ENCODE measurements at places on chromosomes 6 and 20.

- no peak for DNase-seq
These were observed 46.8 kb downstream of the MAP7 start for GRCh38 chr6:136503303-136504029.

DNA sequence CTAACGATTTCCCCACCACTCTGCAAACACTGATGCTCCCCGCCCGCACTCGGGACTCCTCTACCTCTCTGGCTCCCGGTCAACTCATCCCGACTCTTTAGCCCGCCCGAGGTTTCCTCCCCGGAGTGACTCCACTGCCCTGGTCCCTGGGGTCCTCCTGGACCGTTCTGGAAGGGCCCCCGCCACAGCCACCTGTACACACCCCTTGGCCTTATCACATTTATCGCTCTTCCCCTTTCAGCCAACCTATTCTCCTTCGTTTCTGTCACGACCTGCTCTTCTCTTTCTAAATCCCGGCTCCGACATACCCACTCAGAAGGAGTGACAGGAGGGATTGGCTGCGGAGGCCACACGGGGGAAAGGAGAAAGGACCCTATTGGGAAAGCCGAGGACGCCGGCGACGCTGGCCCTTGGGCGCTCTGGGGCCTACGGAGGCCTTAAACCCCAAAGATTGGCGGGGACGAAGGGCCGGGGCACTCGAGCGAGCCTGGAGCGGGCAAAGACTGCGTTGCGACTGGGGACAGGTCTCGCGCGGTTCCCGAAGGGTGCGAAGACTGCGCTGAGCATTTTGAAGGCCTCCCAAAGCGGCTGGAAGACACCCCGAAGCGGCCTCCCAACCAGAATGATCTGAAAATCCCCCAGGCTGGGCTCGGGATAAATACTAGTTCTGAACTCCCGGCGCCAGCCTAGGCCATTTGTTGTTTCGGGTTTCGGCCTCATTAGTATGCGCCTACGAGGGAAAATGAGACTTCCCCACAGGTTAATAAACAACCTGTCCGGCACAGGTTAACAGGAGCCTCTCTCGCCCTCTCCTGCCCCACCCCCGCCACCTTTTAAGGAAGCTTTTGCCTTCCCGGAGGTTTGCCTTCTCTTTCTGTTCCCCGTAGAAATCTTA, 9.2 kb downstream of the SIM1 start:
- DNase-seq, result no peak

DNA sequence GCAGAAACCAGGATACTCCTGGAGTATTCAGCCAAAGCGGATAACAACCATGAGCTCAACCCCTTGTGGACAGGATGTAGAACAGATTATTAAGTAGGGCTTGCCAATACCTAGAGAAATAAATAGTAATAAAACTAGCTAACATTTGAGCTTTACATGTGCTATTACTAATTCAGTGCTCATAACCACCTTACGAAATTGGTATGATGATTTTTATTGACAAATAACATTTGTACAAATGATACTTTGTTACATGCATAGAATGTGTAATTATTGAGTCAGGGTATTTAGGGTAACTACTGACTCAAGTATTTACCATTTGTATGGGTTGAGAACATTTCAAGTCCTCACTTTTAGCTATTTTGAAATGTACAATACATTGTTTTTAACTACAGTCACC, 287.9 kb downstream of the CDC5L start:
- no peak for DNase-seq

- no peak for DNase-seq
These were observed 193.8 kb downstream of the PACRG start for GRCh38 chr6:162921510-162922040.

- no peak for DNase-seq
These were observed 145.6 kb upstream of the PTPN1 start for GRCh38 chr20:50364542-50364941.

GRCh38 chr20:38825571-38825900, 20.0 kb downstream of the PPP1R16B start:
- no peak for DNase-seq

DNA sequence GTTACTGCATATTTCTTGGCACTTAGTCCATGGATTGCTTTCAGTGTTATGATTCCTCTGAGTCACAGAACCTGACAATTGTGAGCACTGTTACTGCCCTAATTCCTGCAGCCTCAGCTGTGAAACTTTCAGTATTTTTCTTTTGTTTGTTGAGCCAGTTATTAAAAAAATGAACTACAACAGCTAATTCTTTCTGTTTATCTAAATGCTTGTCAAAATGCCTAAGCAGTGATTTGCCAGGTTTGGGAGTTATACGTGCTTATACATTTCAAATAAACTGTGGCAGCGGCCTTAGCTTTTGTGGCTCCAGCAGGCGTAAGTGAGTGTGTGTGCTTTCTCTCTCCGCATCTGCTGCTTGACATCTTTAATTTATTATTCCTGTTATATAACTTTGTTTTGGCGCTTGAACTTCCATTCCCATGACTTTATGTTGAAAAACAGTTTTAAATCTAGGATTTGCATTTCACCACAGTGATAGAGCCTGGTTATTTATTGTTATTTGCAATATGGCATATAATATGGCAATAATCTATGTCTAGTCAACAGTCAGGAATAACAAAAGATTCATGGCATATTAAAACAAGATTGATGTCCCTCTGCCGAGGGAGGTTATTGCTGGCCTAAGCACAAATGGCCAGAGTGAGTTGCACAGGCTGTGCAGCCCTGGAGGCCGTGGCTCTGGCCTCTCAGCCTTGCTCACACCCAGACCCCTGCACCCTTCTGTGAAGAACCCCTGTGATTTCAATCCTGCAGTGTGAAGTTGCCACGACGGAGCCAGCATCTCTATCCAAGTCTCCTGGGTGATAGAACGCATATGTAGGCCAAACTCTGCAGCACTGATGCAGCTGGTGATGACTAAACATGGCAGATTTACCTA, 303.4 kb downstream of the THBS2 start:
- DNase-seq, result no peak

- no peak for DNase-seq
These were observed 25.1 kb downstream of the MMP24 start for GRCh38 chr20:35251613-35251940.

GRCh38 chr20:542777-543368, 717 bp downstream of the CSNK2A1 start:
- DNase-seq, result no peak

GRCh38 chr20:62823688-62824475, 7.0 kb downstream of the COL9A3 start:
- no peak for DNase-seq

DNA sequence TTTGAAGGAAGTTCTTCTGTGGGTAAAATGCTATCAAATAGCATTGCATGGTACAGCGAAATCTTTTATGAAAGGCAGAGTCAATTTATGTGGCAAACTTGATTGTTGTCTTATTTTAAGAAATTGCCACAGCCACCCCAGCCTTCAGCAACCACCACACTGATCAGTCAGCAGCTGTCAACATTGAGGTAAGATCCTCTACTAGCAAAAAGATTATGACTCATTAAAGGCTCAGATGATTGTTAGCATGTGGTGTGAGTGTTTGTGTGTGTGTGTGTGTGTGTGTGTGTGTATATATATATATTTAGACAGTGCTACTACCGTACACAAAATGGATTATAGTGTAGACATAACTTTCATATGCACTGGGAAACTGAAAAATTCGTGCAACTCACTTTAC, 27.8 kb downstream of the LRRN4 start:
- DNase-seq, result no peak

- DNase-seq, result no peak
These were observed 68.1 kb upstream of the TBXT start for GRCh38 chr6:166235666-166236292.

GRCh38 chr20:51389543-51390264, 152.8 kb downstream of the NFATC2 start:
- no peak for DNase-seq

DNA sequence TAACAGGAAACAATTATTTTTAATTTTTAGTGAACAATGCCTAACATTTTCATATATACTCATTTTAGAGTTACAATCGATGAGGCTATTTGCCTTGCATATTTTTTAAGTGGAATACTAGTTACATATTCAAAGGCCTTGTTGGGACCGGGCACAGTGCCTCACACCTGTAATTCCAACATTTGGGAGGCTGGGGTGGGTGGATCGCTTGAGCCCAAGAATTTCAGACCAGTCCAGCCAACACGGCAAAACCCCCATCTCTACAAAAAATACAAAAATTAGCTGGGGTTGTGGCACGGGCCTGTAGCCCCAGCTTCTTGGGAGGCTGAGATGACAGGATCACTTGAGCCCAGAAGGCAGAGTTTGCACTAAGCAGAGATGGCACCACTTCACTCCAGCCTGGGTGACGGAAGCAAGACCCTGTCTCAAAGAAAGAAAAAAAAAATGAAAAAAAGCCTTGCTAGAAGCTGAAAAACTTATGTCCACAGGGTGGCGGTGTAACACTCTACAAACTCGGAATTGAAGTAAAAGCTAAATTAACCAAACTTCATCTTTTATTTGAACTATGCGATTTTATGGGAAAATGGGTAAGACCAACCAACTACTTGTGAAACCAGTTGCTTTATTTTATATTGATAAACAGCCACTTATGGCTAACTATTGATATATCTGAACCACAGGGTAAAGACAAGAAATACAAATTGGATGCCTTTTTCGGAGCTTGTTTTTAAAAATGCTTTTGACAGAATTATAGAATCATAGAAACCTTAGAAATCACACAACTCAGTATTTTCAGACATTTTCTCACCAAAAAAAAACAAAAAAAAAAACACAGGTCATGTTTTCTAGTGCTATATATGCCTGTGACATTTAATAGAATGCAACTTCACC, 24.1 kb upstream of the ROS1 start:
- DNase-seq, result peak; percentile 39

DNA sequence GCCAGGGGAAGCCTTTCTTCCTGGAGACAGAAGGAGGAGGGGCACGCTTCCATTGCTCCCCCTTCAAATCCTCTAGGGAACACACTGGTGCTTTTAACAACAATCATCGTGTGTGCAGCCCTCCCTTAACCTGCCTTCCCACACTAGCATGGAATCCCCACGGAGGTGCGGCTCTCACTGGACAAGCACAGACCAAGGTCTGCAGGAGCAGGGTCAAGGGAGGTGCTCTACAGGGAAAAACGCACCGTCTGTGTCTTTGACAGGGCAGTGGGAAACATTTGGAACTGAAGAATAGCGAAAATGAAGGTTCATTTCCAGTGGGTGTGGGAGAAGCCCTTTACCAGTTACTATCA, 527.1 kb downstream of the QKI start:
- no peak for DNase-seq

GRCh38 chr6:147437615-147438014, 70.9 kb upstream of the SAMD5 start:
- DNase-seq, result no peak

- DNase-seq, result no peak
These were observed 296.8 kb downstream of the TENT5A start for GRCh38 chr6:81455641-81456040.

DNA sequence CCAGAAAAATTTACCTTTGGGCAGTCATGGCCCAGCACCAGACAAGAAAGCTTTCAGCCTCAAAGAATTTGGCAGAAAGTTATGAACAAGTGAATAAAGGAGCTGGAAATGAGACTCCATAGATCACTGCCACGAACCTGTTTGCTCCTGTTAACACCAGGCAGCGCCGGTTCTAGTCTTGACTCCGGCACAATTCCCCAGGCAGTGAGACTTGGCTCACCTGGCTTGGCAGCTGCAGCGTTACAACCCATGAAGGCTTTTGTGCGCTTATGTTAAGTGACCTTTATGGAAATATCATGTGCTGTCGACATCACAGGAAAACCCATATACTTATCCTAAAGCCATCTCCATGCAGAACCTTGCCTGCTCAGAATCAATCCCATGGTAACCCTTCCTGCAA, 22.2 kb upstream of the FOXC1 start:
- no peak for DNase-seq

DNA sequence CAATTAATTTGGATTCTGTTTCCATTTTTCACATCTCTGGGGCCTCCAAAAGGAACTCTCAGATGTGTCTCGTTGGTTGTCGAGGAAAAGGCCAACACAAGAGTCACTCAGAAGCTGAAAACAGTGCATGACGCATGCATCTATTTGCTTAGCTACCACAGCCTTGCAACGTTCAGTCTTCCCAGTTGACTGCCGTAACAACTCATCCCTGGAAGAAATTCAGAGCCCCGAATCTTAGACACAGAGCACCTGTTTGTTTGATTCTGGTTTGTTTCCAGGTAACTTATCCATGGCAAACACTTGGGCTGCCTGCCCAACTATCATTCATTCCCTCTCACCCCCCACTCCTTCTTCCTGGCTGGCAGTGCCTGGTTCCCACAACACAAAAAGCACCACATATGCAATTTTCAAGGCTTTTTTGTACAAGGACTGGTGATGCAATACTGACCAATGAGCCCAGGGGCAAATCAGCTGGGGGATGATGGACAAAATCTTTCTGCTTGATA, 60.5 kb downstream of the ZMYND8 start:
- DNase-seq, result no peak

DNA sequence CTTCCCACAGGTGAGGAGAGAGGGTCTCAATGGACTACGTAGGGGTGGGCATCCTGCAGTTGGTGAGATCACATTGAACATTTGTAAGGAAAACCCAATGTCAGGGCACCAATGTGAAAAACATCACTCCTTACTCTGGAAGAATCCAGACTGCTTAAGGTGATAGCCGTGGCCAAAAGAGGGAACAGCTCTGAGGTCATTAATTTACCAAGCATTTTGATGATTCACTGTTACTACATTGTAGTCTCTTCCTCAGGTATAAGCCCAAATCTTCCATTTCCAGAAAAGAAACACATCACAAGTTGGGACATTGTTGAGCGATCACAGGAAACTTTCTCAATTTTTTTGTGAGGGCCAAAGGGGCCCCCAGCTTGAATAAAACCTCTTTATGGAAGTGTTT, 61.1 kb upstream of the SPTLC3 start:
- DNase-seq, result no peak

DNA sequence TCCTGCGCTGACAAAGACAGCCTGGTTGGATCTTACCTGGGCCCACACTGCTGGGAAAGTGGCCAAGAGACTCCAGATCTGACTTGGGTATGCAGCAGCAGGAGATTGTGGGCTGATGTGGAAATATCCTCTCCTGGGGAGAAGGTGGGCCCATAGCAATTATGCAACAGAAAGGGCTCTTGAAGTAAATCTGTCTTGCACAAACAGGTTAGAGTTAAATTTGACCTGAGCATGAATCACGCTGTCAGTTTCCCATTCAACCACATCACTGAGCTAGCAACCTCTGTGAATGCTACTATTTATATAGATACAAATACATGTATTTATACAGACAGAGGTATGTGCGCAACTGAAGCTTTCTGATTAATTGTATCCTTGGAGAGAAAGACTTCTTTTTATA, 28.3 kb upstream of the PDYN start:
- DNase-seq, result no peak

DNA sequence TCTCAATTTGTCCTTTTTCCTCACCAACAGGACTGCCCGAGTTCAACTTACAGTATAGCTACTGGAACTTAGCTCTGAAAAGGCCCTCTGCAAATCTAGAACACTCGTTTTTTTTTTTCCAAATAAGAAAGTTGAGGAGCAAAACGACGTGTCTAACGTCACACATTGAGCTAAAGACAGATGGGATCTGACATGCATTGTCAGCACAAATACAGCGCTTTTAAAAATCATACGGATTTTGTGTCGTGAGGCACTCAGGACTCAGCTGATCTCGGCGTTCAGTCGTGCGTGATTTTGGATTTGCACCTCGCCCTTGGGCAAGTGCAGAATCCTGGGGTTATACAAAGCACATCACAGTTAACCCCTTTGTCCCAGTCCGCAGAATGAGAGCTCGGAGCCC, 94.7 kb upstream of the ZNF322 start:
- no peak for DNase-seq

Measured in activated CD4-positive, alpha-beta T cell treated with anti-CD3 and anti-CD28 coated beads for 24 hours (primary cell).